M059J (cell line): ENCODE measurements at places on chromosomes 3 and 15. TPM values are rescaled to one million over a fixed set of nuclear protein-coding genes. Genes with fewer than 3 reads are reported as not detected.

The ERC2 gene
- 1.2 and 3.4 TPM in 2 replicates for total RNA-seq

The NEK11 gene
- 3.4 and 8.1 TPM in 2 replicates for total RNA-seq

The DMXL2 gene
- 12.6 and 14.7 TPM in 2 replicates for total RNA-seq

The ZNF774 gene
- total RNA-seq = 1.6 and 1.7 TPM in 2 replicates

The NCBP2 gene
- total RNA-seq = 62.5 and 95.5 TPM in 2 replicates

The EPHB1 gene
- total RNA-seq = 0.22 and 1.0 TPM in 2 replicates

The CD86 gene
- total RNA-seq = 0.37 TPM in 1 of 2 replicates, not detected in the other

The GOLGA6L1 gene
- total RNA-seq = not detected in 2 replicates

The ROPN1 gene
- not detected in 2 replicates for total RNA-seq

The VIPR1 gene
- total RNA-seq = 0.12 and 0.15 TPM in 2 replicates

The ISLR gene
- total RNA-seq = not detected in 2 replicates

The GOLGA6B gene
- not detected in 2 replicates for total RNA-seq

GRCh38 chr3:60303160-60303559 lies 948.1 kb downstream of the FHIT start:
- no peak for DNase-seq

GRCh38 chr3:42022355-42022754 lies 60.5 kb upstream of the ULK4 start:
- DNase-seq = no peak

GRCh38 chr15:75891895-75892294 lies 11.8 kb upstream of the FBXO22 start:
- DNase-seq = peak; percentile 79

GRCh38 chr3:14174483-14174882 lies 3.9 kb downstream of the XPC start:
- DNase-seq = no peak

DNA sequence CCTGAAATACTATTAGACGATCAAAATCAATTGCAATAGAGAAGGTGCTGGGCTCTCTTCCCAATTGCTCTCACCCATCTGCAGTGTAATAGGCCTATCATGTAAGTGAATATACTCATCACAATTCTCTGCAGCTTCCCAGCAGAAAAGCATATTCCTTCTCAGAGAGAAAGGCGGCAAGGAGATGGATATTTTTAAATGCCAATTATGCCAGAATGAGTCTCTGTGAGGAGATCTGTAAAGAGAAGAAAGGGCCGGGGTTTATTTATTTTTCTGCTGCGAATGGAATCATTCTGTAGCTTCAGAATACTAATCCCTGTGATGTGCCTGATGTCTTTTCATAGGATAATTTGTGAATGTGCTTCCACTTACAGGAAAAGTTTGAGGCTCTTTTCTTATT lies 112.0 kb downstream of the APBA2 start:
- DNase-seq = no peak

DNA sequence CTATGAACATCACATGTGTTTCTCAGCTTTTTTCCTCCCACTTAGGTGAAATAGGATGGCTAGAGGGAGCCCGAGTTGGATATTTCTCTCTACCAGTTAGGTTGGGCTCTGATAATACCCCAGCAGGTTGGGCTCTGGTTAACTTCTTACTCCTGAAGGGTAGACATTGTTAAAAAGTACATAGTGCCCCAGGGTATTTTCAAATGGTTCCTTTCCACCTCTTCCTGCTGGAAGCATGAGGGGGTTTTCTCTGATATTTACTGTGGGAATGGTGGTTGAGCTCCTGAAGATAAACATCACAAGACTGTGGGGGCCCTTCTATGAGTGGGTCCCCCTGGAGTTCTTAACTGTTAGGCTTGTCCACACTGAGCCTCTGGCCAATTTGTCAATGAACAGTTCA lies 36.1 kb upstream of the SPESP1 start:
- peak; percentile 14 for DNase-seq

DNA sequence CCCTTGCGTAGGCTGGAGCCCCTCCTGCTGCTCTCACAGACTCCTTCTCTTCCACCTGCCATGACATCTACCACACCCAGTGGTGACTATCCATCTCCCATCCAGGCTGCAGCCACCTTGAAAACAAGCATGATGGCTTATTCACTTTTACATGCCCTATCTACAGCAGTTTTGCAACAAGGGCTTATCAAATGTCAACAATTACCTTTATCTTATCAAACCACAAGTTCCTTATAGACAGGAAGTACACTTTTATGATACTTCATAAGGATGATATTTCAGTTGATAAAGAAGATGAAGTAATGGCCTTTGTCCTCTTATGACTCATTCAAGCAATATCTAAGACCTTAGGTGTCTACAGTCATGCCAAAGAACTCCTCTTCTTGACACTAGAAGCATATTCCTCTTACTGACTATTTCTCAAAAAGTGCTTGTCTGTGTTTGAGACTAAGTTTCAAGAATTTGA lies 125.3 kb upstream of the SPRED1 start:
- DNase-seq = peak; percentile 41

- no peak for DNase-seq
Observed at GRCh38 chr15:74599156-74599555, 16.5 kb upstream of the CLK3 start.

- DNase-seq = peak; percentile 54
Observed at GRCh38 chr15:68578980-68579935, at the start of gene CORO2B. Gene CORO2B, plus strand, starts transcription at chr15:68578993. Its CDS starts 270 bp downstream, at chr15:68579263.

GRCh38 chr3:62493109-62493801 lies 119.9 kb upstream of the FEZF2 start:
- DNase-seq = no peak

DNA sequence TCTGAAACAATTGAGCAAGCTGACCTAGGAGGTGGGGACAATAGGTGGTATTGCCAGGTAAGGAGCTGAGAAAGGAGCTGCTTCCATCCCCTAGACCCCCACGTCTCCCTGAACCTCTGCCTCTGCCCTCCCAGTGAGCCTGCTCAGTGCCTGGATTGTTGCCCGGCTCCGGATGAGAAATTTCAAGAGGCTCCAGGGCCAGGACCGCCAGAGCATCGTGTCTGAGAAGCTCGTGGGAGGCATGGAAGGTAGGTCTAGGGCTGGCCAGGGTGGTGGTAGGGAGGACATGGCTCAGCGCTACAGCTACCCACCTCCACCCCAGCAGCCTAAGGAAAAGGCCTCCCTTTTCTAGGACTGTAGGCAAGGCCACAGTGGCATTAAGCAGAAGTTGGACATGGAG lies 13.3 kb downstream of the DUOX1 start:
- DNase-seq = no peak

DNA sequence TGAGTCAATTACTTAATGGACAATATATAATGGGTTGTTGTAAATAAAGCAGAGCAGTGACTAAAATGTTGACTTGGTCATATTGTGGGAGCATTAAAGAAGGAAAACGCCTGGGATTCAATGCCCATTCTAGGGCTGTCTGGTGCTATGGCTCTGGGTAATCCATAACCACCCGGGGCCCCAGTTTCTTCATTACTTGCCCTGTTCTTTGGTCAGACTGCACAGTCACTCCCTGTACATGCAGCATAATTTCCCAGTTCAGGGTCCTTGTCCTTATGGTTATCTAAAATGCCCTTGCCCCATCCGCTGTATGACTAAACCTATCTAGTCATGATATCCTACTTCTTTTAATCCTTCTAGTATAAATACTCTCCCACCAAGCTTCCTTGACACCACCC lies 27.5 kb upstream of the DENND4A start:
- DNase-seq = peak; percentile 32

DNA sequence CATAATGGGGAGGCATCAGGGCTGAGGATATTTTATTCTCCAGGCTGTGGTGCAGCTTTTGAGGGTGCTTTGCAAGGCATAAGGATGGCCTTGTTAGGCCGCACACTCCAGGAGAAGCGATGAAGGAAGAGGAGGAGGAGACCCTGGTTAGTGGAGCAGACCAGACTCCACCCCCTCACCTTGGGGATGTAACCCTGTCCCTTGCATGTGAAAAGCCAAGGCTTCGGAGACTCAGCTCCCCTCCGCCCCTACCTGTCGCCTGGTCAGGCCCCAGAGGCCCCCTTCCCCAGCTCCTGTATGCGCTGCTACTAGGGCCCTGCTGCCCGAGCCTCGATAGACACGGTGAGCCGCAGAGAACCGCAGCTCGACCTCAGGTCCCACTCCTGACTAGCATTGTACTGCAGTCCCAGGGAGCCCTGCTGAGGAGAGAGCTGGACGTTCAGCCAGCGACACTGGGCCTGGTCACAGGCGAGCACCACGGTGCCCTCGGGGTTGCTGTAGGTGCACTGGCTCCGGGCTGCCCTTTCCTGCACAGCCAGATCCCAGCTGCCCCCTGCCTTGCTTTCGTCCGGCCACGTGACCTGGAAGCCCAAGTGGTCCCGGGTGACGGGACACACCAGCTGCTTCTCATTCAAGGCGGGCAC lies 10.2 kb downstream of the CPN2 start:
- DNase-seq = no peak

- no peak for DNase-seq
Observed at GRCh38 chr3:58167431-58168351, 43.1 kb downstream of the DNASE1L3 start.

- peak; percentile 15 for DNase-seq
Observed at GRCh38 chr15:99732751-99733267, 428 bp downstream of the LYSMD4 start.
